ENCODE measurements at places on chromosomes 13 and 19.

- no peak for DNase-seq
These were observed 676.7 kb downstream of the PCDH9 start for GRCh38 chr13:66553391-66553790.

GRCh38 chr13:36919171-36919832 is 736 bp downstream of the SMAD9 start:
- DNase-seq: no peak

- DNase-seq: no peak
These were observed 61.1 kb upstream of the FAM216B start for GRCh38 chr13:42720113-42720857.

DNA sequence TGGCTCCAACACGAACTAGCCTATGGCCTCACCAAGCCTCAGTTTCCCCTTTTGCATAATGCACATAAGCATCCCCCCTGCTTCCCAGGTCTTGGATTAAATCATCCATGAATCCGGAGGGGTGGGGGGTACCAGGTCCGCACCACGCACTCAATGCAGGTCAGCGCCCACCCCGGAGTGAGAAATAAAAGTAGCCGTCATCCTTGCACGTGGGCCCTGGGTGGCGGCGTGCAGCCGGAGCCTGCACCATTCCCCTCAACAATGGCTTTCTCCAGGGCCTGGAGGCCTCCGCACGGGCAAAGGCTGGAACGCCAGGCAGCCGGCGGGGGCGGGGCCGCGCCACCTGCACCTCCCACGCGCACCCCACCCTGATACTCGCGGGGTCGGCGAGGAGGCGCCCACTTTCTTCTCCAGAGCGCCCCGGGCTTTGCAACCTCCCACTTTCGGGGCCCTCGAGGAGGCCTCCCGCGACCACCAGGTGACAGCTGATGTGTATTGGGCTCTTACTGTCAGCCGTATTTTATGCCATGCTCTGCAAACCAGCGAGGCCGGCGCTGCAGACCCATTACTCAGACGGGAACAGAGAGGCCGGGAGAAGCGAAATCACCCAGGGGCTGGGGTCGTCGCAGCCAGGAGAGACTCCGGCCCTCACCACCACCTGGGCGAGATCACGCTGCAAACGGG is 767 bp upstream of the GADD45B start:
- DNase-seq: peak; percentile 79

DNA sequence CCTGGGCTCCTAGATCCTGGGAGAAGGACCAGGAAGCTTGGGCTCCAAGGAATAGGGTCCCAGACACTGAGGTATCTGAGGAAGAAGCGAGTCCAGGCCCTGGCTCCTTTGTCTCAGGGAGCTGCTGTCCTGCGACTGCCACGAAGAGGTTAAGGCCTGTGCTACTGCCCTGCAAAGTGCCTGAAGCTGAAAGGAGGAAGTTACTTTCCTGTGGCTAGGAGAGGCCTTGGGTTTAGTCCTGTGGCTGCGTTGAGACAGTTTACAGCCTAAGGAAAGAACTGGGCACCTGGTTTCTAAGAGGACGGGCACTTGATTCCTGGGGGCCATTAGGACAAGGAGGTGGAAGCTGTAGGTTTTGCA is 2.8 kb downstream of the MYADM start:
- peak; percentile 63 for DNase-seq

DNA sequence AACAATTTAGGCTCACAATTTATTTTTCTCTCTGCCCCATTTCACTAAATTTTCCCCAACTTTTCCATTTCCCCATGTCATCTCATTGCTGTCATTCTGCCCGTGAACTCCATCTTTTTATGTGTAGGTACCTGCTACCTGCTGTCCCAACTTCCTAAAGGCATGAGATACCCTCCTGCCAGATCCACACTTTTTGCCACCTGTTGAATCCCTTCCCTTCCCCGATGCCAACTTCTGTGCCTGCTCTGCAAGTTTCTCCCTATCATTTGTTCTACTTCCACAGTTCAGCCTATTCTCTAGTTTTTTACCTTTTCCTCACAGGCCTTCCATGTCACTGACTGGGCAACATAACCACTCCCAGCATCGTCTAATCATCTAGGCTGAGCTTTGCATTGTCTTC is 607.5 kb upstream of the KLF12 start:
- no peak for DNase-seq

GRCh38 chr19:3176715-3177501 is 1.7 kb upstream of the S1PR4 start:
- peak; percentile 89 for DNase-seq

- DNase-seq: no peak
These were observed 7.8 kb upstream of the HIF3A start for GRCh38 chr19:46288896-46289588.

DNA sequence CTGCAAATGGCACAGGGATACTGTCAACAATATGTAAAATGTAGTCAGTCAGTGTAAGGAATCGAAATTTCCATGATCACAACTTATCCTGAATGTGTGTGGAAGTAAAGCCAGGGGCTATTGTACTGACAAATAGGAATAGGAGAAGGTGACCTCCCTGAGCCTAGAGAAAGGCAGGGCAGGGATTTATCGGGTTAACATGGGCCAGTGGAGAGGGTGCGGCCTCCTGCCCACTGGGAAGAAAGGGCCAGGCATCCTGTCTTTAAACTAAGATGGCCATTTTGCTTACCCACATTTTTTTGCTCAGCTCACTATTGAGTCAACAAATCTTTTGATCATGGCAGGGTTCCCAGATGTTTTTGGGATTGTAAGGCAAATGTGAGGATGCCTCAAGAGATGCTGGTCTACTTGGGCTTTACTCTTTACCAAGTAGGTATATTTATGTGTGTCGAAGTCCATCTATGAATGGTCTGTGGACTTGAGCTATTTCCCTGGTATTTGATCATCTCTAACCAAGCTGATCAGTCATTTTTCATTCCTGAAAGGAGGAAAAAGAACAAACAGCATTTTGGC is 116.6 kb upstream of the RNF113B start:
- DNase-seq: no peak

DNA sequence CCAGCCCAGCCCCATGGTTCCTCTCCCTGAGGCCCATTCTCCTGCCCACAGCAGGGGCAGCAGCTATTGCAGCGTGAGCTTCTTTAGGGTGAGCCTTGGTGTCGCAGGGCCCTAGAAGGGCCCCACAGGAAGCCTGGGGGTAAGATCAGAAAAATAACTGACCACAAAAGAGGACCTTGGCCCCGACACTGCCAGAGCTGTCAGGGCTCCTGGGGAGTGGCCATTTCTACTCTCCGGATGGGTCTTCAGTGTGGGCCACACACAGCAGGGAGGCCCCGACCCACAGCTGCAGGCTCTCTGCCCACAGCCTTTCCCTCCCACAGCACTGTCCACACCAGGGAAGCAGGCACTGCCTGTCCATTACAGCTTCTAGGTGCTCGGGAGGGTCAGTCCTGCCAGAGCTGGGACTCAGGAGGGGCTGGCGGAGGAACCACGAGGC is 3.5 kb upstream of the SIGLEC8 start:
- DNase-seq: peak; percentile 71

DNA sequence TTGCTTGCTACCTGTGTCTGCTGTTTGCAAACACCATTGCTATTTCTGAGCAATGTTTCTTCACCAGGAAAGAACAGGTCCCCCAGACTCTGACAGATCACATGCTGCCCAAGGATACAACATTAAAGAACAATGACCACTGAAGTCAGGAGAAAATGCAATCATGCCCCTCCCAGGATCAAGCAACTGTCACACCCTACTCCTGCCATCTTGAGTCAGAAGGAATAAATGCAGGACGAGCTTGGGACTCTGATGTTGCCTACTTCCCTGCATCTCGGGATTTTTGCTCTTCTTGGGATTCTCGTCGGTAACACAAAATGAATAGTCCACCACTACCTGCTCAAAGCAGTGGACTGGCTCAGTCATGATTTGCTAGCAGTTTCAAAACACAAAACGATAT is 490.6 kb downstream of the COG6 start:
- no peak for DNase-seq

Data from common myeloid progenitor, CD34-positive (primary cell).